ENCODE measurements at places on chromosomes 12 and 14.
A peak's percentile ranks its signal among the peaks of the same experiment; 100 is the strongest.

DNA sequence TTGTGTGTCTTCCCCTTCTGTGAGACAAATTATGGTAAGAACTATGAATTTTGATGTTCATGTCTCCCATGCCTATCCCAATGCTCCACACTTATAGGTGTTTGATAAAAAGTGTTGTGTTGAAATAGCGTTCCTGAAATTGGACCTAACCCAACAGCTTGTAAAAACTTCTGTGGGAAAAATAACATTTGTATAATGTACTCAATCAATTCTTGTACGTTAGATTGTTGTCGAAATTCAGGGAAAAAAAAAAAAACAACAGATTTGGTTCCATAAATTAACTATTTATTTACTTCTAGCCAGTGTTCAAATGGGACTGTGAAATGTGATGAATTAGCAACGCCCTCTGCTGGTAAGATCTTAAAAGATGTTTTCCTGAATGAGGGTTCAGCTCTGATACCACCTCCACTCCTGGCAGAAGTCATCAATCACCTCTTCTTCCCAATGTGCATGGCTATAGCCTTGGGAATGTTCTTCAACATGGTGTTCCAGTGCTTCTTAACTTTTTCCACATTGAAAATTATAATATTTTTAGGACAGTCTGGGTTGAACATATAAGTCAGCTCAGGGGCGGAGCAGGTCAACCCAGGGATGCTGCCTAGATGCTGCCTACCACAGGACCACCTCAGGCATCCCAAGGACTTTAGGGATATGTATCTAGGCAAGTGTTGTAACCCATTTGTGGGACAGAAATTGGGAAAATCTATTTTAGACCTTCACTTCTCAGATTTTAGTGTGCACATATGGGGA lies 170.6 kb downstream of the OTOGL start:
- peak; percentile 60 for DNase-seq

- no peak for DNase-seq
Observed at GRCh38 chr12:47207829-47208248, 128.1 kb upstream of the AMIGO2 start.

GRCh38 chr12:12999271-12999958 lies 650 bp downstream of the HEBP1 start:
- DNase-seq, result no peak

- DNase-seq, result peak; percentile 36
Observed at GRCh38 chr14:68308726-68309520, 483.9 kb downstream of the ZFP36L1 start.

GRCh38 chr14:69535230-69535848 lies 39.3 kb downstream of the CCDC177 start:
- peak; percentile 66 for DNase-seq

- DNase-seq, result no peak
Observed at GRCh38 chr12:92765871-92766270, 63.1 kb downstream of the PLEKHG7 start.

Measured in epithelial cell of esophagus (primary cell).